ENCODE measurements at places on chromosomes 6 and 20.

GRCh38 chr6:71727632-71728294 lies 158.6 kb upstream of the RIMS1 start:
- DNase-seq, result no peak

DNA sequence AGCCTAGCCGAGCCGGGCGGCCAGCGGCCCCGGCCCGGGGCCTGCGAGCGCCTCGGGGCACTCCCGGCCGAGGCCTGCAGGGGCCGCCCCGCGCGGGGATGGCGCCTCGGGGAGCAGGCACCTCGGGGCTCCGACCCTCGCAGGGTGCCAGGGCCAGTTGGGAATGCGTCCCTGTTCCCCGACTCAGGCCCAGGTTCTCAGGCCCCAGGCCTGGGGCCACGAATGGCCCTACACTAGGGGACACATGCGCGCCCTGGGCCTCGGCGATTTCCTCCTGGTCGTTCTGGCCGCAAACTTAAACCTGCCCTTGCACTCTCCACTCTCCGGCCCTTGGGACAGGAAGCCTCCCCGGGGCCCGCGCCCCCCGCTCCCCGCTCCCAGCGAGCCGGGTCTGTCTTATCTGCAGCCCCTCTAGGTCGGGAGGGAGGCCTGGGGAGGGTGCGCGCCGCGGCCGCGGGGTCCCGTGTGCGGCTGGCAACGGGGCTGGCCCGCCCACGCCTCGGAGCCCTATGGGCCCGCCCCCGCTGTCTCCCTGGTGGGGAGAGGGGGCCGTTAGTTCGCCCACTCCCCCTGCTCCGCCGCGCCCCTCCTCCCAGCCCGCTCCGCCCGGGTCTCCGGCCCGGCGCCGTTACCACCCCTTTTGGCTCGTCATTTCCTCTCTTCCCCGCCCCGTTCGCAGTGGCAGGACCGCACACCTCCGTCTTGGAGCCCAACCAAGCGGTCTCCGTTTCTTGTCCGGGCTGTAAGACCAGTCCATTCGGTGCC lies 611 bp downstream of the NFYA start:
- DNase-seq, result peak; percentile 90

GRCh38 chr6:30411515-30412207 lies 66.7 kb downstream of the RPP21 start:
- DNase-seq, result peak; percentile 70

- DNase-seq, result no peak
Measured at GRCh38 chr6:131173680-131174079, 38.4 kb downstream of the AKAP7 start.

DNA sequence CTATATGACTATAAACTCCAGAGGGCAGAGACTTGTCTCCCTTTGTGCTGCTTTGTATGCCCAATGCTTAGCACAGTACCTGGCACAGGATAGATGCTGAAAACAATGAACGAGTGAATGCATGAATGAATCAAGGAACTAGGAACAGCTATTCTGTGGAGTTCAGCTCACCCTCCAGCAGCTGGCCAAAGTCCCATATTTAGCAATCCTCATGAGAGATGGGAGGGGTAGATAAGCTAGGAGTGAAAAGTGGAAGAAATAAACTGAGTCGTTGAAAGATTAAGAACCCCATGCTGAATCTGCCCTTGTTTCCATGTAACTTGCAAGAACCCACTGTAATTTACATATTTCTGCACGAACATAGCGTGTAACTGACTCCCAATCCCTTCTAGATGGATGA lies 106.5 kb downstream of the MAFB start:
- DNase-seq, result no peak

DNA sequence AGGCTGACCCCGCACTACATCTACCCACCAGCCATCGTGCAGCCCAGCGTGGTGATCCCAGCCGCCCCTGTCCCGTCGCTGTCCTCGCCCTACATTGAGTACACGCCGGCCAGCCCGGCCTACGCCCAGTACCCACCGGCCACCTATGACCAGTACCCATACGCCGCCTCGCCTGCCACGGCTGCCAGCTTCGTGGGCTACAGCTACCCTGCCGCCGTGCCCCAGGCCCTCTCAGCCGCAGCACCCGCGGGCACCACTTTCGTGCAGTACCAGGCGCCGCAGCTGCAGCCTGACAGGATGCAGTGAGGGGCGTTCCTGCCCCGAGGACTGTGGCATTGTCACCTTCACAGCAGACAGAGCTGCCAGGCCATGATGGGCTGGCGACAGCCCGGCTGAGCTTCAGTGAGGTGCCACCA lies 16.4 kb downstream of the RBM38 start:
- DNase-seq, result no peak

DNA sequence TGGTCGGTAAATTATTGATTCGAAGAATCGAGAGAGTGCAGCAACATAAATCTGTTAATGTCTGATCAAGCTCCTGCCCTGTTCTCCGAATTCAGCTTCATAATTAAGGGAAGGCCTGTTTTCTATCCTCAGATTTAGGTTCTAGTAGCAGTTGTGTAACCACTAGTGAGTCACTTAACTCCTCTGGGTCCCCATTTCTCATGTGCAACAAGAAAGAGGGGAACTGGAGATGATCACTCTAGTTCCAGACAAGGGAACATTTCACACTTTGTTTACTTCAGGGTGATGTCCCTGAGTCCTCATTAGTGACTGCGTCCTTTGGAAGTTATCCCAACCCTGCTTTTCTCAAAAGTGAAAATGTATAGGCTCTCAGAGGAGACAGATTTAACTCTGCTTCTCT lies 68.1 kb upstream of the RNF146 start:
- DNase-seq, result no peak

DNA sequence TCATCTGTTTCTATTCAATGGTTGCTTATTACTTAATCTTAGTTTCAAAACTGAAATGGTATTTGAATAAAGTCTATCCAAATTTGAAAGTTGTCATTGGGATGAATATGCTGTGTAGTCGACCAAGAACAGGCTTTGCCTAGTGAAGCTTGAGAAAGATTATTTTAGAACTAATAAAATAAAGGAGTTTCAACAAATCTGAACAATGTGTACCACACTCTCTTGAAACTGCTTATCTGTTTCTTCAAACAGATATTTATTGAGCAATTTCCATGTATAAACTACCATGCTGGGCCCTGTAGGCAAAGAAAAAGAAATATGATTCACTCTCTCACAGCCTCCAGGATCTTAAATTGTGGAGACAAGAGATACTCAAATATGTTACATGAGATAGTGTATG lies 174.4 kb downstream of the OGFRL1 start:
- DNase-seq, result no peak

- peak; percentile 7 for DNase-seq
Measured at GRCh38 chr6:128135325-128135724, 234.5 kb upstream of the THEMIS start.

DNA sequence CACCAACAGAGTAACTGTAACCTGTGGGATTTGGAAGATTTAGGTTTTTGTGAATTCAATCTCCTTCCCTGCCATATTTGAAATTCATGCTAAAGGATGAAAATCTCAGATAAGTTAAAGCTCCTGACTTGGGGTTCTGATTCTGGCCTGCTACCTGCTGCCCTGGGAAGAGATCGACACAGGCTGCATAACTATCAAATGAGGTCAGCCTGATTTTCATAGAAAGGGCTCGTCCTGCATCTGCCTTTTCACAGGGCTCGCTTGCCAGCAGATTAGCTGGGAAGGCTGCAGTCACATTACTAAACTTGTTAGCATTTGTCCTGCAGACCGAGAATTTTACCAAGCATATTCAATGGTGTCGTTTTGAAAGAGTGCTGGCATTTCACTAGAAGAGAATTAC lies 14.6 kb downstream of the GCLC start:
- no peak for DNase-seq

GRCh38 chr6:66556936-66557335 lies 849.9 kb upstream of the EYS start:
- DNase-seq, result no peak

DNA sequence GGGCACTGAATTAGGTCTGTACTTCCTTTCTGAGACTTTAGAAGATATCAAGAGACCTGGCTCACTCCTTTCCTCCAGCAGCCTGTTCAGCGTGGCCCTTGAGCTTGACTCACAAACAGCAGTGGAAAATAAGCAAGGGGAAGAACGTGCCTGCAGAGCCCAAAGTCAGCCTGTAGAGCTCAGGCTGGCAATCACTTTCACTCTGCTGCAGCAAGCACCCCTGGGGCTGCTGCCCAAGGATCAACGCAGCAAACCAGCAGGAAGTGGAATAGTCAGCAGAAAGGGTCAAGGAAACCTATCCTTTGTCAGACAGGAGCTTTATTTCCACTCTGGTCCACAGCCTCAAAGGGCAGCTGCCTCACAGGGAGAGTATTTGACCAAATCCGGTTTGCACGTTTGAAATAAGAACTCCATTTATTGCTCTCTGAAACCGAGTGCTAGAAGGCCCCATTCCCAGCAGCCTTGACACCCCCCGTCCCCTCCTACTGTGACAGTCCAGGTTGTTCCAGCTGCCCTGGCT lies 77.4 kb downstream of the PRDM1 start:
- peak; percentile 88 for DNase-seq

DNA sequence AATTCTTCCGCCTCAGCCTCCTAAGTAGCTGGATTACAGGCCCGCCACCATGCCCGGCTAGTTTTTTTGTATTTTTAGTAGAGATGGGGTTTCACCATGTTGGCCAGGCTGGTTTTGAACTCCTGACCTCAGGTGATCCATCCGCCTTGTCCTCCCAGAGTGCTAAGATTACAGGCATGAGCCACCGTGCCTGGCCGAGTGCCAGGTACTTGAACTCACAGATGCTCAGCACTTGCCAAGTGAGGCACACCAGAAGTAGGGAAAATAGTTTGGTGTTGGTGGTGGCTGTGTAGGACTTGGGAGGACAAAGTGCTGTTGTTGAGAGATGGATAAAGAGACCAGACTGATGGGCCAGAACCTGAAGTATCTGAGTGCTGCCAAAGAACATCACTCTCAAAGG lies 40.0 kb upstream of the MBOAT1 start:
- no peak for DNase-seq

GRCh38 chr20:4776079-4776630 lies 54.4 kb downstream of the PRND start:
- no peak for DNase-seq

DNA sequence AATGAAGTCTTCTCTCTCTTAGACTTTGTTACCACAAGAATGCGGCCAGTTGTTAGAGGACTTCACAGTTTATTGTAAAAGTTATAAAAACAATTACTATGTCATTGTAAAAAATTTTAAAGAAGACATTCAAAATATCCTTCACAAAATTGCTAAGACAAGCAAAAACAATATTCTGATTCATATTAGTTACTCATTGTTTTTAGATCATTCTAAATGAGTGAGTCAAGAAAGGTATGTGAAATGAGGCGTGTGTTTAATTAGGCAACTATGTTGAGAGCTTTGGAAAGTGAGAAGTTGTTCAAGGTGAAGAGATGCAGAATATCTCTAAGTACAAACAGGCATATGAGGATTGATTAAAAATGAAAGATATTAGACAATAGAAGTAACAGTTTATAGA lies 875.3 kb downstream of the EYS start:
- no peak for DNase-seq

DNA sequence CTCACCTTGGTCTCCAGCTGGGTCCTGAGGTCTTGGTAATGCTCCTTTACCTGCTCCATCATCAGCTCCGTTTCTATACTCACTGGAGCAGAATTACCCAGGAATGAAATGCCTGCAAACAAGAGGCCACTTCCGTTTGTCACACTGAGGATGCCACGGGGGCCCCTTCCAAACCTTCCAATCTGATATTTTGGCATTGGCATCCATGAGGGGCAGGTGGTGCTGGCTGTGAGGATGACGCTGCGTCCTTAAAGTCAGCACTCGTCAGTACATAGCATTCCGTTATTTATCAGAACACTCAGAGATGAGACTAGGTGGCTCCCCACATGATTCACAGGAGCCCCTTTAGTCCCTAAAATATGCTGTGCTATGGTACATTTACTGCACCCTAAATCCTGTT lies 72.7 kb downstream of the GINS1 start:
- DNase-seq, result no peak

- DNase-seq, result no peak
Measured at GRCh38 chr20:38117635-38118034, 47.4 kb downstream of the TGM2 start.

Measured in activated CD4-positive, alpha-beta T cell treated with anti-CD3 and anti-CD28 coated beads, Interleukin-10, Interleukin-2, amounts not matched to agents 100 ng/mL and 50 ng/mL, durations not matched to agents 16 hours and 8 hours (primary cell).